Left renal cortex interstitium (tissue), 4 donors: ENCODE measurements at places on chromosomes 11 and 22.

DNA sequence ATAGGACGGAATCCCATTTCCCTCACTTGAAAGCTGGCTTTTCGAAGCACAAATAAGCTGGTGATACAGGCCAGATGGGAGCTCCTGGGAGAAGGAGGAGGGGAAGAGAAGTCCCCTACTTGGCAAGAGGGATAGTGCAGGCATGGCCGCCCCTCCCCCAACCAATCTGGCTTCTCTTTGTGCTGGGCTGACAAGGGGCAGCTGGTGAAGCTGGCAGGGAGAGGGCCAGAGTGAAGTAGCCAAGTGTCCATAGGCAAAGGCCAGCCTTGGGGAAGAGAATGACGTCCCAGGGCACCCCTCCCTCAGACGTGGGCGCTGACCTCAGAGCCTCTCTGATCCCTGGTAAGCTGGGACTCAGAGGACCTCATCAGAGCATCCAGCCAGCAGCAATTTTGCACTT lies 78.7 kb upstream of the GRAMD1B start:
- DNase-seq = no peak

- DNase-seq = no peak
Measured at GRCh38 chr11:2309251-2310072, 7.6 kb downstream of the TSPAN32 start.

DNA sequence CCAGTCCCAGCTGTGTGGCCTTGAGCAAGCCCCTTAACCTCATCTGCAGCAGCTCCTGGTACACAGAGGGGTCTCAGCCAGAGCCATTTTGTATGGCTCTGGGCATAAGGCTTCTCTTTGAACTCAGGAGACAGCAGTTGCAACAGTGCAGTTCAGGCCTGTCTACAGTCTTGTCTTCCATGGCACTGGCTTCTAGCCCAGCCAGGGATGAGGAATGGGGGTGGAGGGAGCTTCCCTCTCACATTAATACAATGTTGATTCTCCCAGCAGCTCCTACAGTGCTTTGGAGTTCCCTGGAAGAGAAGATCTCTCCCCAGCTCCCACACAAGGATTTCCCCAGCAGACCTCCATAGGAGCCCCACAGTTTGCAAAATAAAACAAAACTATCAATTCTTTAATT lies 350.2 kb downstream of the BUD13 start:
- no peak for DNase-seq

DNA sequence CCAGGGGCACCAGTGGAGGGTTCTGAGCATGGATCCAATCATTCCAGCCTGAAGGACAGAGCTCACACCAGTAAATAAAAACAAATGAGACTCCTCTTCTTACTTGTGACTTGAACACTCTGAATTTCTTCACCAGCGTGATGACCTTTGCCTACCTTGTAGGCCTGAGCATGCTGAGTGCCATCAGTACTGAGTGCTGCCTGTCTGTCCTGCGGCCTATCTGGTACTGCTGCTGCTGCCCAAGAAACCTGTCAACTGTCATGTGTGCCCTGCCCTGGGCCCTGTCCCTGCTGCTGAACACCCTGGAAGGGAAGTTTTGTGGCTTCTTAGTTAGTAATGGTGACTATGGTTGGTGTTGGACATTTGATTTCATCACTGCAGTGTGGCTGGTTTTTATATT lies 23.9 kb downstream of the MRGPRX4 start:
- no peak for DNase-seq

GRCh38 chr11:85721191-85721590 lies 35.2 kb upstream of the CCDC89 start:
- no peak for DNase-seq

- no peak for DNase-seq
Measured at GRCh38 chr11:88813233-88813915, 252.4 kb downstream of the GRM5 start.

- DNase-seq = no peak
Measured at GRCh38 chr11:65108469-65109123, 3.1 kb upstream of the TM7SF2 start.

DNA sequence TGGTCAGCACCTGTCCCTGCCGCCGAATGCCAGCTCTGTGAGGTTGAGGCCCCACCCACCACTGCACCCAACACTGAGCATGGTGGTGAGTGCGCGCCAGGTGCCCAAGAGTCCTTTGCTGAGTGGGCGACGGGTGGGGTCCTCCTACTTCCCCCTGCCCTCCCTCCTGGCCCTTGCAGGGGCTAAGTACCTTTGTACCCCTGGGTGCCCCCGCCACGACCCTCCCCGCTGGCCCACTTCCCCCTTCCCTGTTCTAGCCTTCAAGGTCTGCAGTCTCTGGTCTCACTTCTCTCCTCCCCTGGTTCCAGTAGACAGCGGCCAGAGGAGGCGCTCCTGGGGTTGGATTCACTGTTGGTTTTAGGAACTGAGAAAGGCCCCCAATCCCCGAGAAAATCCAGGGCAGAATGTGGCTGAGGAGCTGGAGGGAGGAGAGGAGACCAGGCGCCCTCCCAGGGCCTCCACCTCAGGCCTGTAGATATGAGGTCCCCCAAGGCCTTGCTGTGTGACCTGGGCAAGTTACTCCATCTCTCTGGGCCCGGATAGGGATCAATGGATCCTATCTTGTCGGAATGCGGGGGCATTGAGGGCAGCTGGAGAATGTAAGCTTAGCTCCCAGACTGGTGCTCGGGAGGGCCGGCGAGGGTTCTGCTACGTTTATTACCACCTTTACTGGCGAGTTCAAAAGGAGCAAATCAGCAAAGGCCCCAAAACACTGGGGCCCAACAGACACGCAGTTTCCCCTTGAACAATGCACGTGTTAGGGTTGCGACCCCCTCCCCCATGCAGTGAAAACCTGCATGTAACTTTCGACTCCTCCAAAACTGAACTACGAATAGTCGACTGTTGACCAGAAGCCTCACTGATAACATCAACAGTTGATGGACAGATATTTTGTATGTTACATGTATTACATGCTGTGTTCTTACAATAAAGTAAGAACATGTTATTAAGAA lies 31.9 kb upstream of the SMIM38 start:
- DNase-seq = no peak
